ENCODE measurements at places on chromosomes 5 and 9.

- no peak for DNase-seq
Observed at GRCh38 chr9:19397845-19398244, 11.0 kb upstream of the ACER2 start.

DNA sequence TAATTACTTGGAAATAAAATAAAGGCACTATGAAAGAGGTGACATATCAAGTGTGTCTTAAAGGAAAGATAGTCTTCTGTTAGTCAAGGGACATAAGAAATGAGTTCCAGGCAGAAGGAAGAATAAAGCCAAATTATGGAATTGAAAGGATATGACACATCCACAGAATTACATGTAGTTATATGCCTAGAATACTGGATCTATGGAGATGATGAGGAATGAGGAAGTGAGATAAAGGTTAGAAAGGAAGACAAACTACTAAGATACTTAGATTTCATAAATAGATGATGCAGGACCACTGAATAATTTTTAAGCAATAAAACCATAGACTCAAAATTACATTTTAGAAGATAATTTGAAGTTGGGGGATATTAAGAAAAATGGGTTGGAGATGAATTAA, 609.8 kb downstream of the PTPRD start:
- DNase-seq, result no peak

- DNase-seq, result no peak
Observed at GRCh38 chr9:136110082-136111061, 8.3 kb downstream of the TMEM250 start.

DNA sequence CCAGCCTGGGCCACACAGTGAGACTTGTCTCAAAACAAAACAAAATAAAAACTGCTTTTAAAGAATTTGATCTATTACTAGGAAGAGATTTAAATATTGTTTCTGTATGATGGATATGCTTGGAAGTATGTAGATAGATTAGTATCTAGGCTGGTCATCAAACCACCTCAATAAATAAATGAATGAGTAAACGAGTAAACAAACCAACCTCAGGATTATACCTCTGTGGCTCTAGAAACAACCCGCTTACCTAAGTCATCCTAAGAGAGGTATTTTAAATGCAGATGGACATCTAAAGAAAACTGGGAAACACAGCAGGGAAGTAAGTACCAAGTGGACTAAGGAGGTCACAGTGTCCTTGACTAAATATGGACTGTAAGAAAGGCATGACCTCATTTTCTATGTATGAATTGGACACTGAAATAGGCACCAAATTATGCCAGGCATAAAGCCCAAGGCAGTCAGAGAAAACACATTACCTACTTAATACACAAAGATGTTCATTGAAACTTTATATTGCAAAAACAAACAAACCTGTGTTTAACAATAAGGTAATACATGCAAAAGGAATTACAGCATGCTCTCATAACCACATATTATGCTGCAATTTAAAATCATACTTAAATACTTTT, 7.3 kb downstream of the ANKH start:
- no peak for DNase-seq

Data from NCI-H1048 (cell line).